ENCODE measurements at places on chromosomes 12 and 14.

DNA sequence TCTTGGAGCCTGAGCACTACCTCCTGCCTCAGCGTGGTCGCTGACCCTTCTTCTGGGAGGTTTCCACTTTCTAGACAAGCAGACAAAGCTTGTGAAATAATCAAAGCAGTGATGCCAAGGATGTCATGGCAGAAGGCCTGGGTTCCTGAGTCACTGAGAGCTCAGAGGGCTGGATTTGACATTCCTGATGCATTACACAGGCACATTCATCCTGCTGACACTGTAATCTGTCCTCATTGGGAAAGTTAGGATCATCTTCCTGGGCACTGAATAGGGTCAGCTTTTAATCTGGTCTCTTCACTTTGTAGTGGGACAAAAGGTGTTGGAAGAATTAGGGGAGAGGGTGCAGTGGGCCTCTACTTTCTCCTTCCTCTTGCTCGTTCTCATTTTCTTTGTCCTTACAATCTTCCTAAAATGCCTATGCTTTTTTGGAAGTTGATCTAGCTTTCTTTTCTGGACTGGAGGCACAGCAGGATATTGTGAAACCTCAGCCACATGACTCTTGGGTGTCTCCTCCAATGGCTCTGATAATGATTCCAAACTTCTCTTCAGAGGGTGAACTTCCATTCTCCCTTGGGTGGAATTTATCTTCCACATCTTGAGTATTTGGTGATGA, 29.6 kb downstream of the EEA1 start:
- peak; percentile 99 for DNase-seq

GRCh38 chr12:55720894-55721444, 776 bp downstream of the RDH5 start:
- peak; percentile 76 for DNase-seq

GRCh38 chr14:105475269-105476096, 862 bp downstream of the CRIP2 start:
- no peak for DNase-seq

DNA sequence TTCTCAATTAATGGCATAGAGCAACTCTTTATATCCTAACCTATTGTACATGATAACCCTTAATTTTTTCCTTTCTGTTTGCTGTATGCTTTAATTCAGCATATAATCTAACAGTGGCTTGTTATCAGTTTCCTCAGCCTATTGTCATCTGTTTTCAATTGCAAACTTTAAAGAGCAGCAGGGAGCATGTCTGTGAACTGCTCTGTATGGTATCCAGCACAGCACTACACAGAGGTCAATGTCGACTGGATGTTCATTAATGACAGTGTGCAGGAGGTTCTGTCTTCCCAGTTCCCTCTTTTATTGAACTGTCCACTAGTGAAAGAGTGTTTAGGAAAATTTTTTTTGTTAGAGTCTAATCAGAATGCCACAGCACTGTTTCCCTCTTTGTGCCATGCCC, 609.1 kb downstream of the SOX5 start:
- no peak for DNase-seq

DNA sequence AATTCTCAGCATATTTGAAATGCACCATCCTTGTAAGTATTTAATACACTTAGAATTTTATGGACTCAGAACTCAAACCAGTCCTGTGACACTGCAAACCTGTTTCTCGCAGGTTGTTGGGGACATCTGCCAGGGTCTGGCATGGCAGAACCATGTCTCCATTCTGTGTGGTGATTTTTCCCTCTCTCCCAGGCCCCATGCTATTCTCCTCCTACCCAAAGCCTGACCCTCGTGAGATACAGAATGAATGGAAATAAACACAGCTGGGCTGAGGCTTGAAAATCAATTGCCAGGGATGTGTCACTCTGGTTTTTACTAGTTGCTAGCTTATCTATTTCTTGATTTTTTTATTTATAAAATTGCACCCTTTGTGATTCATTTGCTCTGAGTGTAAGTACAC, 19.8 kb downstream of the TPH2 start:
- no peak for DNase-seq

DNA sequence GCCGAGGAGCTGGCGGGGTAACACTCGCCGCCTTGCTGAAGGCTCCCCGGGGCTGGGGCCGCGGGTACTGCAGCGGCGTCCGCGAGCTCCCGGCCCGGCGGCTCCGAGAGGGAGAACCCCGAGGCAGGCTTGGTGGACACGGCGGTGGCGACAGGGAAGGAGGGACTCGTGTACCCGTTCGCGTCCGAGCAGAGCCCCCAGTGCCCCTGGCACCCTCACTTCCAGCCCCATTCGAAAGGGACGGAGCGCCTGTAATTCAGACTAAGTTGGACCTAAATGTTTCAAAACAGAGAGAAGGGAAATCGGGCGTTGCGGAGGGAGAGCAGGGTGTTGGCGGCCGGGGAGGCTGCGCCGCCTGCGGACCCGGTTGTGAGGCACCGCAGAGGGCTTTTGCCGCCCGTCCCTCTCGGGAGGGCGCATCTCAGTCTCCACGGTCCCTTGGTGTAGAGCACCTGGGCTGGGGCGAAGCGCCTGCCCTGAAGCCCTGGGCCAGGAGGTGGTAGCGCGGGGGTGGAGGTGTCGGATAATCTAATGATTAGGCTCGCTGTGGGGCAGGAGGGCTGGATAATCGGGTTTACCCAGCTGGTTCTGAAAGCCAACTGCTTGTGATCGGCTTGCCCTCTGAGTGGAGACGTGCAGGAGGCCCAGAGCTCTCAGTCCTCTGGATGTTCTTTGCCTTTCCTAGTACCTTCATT, 771 bp downstream of the DAAM1 start:
- DNase-seq: no peak

DNA sequence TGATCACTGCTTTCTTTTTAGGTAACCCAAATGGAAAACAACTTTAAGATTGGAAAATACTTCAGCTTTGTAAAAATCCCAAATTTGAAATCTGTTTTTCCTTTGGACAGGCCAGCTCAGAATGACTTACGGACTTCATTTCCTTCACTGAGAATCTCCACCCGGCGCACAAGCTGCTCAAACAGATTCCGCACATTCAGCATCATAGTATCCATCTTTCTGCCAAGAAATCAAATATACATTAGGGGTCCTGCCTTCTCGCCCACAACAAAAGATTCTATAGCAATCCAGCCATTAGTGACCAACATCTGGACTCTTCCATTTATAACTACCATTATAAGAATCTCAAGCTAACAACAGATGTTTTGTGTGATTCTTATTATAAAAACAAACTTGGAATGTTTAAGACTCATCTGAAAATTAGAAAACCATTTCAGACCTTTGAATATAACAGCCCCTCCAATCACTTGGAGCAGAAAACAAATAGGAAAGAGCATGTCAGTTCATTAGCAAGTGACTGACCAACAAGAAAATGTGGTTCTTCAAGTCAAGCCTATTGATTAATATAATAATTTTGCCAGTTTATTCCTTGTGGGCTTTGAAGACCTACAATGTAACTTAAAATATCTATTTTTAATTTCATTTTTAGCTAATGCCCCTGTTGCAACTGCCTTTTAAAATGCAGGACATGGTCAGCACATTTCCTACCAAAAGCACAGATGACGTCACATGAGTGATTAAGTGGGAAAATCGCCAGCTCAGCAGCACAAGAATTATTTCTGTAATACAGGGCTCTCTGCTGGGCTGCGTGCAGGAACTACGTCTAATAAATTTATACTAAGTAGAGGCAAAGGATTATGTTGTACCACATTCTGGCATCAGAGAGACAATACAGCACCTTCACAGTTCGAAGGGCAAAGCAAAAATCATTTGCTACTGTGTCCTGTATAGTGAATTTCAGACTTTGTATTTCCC, 8.5 kb downstream of the RACGAP1 start:
- peak; percentile 86 for DNase-seq

DNA sequence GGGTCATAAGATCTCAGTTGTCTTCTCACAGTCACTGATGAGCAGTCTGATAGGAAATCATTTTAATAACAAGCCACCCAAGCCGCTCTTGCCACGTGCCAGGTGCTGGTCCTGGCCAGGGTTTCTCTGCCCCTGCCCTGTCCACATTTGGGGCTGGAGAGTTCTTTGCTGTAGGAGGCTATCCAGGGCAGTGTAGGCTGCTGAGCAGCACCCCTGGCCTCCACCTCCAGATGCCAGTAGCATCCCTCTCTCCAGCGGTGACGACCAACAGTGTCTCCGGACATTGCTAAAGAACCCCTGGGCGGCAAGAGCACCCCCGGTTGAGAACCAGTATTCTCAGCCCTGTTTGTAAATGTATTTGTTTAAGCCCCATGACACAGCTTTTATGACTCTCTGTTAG, 243.7 kb downstream of the GLT1D1 start:
- no peak for DNase-seq

- no peak for DNase-seq
Observed at GRCh38 chr12:105317942-105318621, 12.4 kb upstream of the C12orf75 start.

DNA sequence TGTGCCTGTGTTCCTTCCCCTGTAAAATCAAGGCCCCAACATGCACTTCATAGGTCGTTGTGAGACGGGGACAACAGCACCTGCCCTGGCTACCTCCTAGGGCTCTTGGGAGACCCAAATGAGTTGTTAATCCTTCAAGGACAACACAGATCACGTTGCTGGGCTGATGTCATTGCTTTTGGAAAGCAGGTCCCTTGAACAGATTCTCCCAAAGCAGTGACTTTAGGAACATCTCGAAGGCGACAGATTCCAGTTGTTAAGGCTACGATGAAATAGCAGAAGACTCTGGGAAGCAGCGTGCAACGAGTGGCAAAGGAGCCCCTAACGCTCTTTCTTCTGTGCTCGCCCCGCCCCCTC, 26.2 kb upstream of the MAP1LC3B2 start:
- no peak for DNase-seq

DNA sequence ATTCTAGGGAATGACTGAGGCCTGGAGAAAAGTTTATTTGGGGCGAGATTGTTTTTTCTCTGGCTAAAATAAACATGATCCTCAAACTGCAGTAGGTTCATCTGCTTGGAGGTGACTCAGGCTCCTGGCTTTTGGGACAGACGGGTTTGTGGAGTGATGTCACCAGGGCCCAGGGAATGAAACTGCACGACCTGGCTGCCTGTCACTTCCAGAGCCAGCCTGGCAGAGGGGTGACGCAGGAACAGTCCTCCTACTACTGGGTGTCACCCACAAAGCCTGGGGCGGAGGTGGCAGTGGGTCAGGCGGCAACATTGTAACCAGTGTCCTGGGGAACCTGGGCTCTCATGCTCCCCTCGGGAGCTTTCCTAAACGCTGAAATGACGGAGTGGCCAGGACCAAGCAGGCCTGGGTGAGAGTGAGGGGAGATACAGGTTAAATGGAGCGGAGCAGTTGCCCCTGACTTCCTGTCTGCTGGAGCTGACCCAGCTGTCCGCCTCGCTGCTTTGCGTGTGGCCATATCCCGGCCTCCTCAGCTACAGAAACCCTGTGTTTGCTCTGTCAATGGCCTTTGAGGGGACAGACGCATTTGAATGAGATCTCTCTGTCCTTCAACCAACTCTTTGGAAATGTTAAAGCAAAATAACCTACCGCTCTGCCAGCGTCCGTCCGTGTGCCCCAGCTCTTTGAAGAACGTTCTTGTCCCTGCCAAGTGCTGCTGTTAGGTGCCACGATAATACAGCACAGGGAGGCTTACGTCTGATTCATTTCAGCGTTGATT, 6.5 kb downstream of the HIP1R start:
- DNase-seq: no peak

DNA sequence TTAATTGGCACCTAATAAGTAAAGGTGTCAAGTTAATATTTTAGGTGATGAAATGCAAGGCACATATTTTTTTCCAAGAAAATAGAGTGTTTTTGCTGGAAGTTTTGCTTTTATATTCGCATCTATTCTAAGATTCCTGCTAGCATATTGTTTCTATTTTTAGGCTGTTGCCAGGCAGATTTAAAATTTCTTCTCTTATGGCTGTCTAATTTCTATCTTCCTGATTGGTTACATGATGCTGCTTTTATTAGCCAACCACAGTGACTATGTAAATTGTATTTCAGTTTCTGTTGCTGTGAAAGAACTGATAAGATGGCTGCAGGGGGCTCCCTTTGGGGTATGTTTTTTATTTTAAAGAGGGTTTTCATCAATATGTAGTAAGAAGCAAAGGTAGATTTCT, 42.7 kb downstream of the ATF7IP start:
- no peak for DNase-seq

DNA sequence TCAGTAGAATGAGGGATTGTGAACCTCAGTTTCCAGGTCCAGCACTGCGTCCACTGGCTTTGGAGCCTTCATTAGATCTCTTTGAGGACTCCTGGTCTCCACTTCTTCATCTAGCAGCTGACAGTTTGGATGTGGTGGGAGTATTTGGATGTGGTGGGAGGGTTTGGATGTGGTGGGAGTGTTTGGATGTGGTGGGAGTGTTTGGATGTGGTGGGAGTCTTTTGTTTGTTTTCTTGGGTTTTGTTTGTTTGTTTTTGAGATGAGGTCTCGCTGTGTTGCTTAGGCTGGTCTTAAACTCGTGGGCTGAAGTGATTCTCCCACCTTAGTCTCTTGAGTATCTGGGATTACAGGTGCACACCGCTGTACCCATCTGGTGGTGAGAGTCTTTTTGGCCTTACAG, 64.7 kb downstream of the IFT43 start:
- DNase-seq: no peak

DNA sequence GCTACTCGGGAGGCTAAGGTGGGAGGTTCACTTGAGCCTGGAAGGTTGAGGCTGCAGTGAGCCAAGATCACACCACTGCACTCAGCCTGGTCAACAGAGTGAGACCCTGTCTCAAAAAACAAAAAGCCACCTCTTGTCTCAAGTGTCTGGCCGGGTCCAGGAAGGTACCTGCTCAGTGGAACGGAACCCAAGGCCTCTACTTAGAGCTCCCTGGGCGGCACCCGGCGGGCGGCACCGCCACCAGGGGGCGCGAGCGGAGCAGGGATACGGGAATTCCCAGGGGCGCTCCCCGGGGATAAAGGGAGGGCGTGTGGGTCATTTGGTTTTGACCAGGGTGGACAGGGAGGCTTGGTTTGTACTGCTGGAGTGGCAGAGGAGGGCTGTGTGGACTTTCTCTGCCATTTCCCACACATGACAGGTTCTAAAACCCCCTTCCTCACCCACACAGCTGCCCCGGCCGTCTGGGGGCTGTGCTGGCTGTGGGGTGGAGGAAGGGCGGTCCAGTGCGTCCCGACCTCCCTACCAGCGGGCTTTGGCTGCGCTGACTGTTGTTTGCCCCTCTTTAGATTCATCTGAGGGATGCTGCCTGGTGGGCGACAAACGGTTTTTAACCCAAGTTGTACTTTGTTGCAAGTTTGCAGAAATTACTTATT, 91.4 kb downstream of the SETD3 start:
- no peak for DNase-seq
